ENCODE measurements at places on chromosomes 1 and 21.

GRCh38 chr1:17597651-17598050 lies 58.2 kb downstream of the ARHGEF10L start:
- no peak for DNase-seq

- DNase-seq = no peak
Measured at GRCh38 chr1:109398343-109399225, 866 bp upstream of the SORT1 start.

GRCh38 chr1:31759298-31760023 lies 4.7 kb downstream of the ADGRB2 start:
- DNase-seq = no peak

DNA sequence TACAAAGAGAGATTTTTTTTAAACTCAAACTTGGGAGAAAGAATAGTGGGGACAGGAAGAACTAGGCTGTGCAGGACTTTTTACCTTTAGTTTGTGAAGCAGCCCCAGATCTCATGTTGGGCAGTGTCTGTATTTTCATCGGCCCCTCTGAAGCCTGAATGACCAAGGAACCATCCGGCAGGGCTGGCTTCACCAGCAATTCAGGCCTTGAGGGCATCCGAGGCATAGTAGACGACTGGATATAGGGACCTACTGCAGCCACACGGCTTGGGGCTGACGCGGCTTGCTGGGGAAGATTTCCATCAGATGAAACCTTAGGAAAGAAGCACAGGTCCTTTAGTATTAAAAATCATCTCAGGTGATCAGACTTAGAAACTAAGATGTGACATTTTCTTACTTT lies 43.7 kb downstream of the TP53BP2 start:
- DNase-seq = no peak

DNA sequence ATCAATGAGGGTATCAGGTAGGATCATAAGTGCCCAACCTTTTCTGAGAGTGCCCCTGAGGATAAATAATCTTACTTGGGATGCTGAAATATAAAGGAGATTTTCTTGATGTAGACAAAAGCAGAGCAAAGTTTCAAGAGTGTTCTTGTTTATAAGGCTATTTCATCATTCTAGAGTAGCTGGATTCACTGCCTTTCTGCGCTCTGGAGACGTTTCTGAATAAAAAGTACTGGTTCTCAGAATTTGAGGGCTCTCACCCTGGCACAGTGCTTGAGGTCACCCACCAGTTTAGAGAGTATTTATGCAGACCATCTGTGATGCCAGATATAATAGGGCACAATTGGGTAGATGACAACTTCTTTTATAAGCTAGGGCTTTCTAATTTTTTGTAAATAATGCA lies 103.3 kb downstream of the GDAP2 start:
- no peak for DNase-seq

DNA sequence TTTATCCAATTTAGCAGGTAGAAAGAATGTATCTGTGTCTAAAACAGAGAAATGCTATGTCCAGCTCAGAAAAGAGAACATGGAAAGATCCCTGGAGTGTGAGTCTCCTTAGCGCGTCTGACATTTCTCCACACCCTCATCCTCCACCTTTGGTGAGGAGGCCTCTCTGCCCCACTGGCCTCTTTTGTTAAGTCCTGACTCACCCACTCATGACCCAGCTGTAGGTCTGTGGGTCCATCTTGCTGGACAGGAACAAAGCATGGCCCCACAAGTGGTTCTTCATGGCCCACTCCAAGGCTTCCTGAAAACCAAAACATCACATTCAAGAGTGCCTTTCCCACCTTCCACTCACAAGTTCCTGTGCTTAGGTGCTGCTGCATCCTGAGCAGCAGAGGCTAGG lies 15.8 kb downstream of the SEC16B start:
- DNase-seq = no peak

GRCh38 chr1:237981223-237981622 lies 90.5 kb upstream of the ZP4 start:
- no peak for DNase-seq

Measured in activated CD8-positive, alpha-beta memory T cell treated with anti-CD3 and anti-CD28 coated beads for 4 hours (primary cell).